BJ (cell line): ENCODE measurements at places on chromosomes 11 and 22. TPM values are rescaled to one million over a fixed set of nuclear protein-coding genes. Genes with fewer than 3 reads are reported as not detected.

Gene C11orf42
- not detected in 2 replicates for polyA plus RNA-seq

Gene PGA4
- polyA plus RNA-seq: not detected in 2 replicates

Gene P4HA3
- 13.5 and 14.1 TPM in 2 replicates for polyA plus RNA-seq

Gene FAM111B
- polyA plus RNA-seq: 0.76 and 1.9 TPM in 2 replicates

Gene KCNK4
- polyA plus RNA-seq: 0.05 TPM in 1 of 2 replicates, not detected in the other

Gene RCOR2
- polyA plus RNA-seq: 1.6 and 2.5 TPM in 2 replicates

DNA sequence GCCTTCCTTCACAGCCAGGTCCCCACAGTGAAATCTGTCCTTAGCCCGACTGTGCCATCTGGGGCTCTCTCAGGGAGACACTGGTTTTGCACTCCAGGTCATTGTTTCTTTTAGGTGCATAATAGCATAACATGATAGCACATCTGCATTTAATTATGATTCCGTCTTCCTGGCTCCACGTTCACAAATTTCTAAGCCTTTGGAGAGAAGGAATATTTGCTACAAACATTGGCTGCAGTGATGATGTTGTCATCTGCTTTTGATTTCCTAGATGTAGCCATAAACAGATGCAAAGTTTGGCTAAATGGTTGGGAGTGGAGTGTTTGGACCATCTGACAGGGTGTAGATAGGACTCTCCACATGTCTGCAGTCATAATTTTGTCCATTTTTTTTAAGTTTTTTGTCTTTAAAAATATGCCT, 12.0 kb upstream of the CAT start:
- peak; percentile 94 for DNase-seq

GRCh38 chr22:50529416-50529896, 356 bp downstream of the TYMP start:
- no peak for DNase-seq

GRCh38 chr11:65591939-65592857, 3.4 kb downstream of the KCNK7 start:
- DNase-seq: no peak

DNA sequence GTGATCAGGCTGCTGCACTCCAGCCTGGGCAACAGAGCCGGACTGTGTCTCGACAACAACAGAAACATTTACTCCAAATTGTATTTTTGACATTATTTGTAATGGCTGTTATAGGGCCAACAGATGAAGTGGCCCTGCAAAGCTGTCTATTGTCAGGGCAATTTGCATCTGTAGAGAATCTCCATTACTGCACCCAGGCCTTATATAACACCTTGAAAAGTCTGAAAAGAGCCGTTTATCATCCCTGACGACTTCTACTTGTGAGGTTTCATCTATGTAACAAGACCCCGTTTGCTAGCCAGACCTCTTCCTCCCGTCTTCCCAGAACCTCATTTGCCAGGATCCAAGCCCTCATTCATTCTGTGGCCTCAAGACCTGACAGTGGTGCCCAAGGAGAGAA, 9.1 kb upstream of the CTTN start:
- DNase-seq: no peak

DNA sequence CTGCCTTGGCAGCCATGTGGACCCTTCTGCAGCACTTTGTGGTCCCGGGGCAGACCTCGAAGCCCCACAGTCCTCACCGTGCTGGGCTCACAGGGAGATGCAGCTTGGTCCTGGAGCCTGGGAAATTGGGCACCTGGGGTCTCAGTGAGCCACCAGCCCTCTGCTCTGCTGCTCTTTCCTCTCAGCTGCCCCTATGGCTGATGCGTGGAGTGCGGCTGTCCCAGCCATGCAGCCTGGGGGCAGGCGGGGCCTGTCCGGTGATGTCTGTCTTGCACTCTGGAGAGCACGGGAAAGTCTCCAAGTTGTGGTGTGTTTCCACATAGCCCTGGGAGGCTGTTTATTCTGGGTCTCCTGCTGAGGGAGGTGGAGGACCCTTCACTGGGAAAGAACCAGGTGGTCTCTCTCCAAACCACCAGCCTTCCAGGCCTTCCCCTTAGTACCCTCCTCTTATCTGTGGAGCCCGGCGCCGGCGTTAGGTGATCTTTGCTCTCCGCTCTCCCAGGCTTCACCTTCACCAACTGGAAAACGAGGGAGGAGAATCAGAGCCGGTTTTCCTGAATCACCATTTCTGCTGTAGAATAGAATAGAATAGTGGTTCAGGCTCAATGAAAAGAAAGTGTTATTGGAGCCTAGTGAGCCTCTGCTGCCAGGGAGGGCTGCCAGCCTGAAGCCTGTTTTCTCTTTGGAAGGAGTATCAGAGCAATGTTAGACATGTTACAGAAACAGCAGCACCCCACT, 41.2 kb upstream of the GRAMD4 start:
- no peak for DNase-seq

DNA sequence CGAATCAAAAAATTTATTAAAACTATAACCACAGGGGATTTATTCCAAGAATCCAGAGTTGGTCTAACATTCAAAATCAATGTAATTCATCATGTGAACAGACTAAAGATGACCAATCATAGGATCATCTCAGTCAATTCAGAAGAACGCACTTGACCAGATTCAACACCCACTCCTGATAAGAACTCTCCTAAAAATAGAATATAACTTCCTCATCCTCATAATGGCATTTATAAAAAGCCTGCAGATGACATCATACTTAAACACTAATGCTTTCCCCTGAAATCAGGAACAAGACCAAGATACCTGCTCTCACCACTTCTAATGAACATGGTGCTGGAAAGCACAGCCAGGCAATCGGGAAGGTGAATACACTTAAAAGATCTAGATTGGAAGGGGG, 10.5 kb upstream of the MUC2 start:
- DNase-seq: no peak

- DNase-seq: no peak
Observed at GRCh38 chr11:20026629-20027555, 133.4 kb downstream of the DBX1 start.

DNA sequence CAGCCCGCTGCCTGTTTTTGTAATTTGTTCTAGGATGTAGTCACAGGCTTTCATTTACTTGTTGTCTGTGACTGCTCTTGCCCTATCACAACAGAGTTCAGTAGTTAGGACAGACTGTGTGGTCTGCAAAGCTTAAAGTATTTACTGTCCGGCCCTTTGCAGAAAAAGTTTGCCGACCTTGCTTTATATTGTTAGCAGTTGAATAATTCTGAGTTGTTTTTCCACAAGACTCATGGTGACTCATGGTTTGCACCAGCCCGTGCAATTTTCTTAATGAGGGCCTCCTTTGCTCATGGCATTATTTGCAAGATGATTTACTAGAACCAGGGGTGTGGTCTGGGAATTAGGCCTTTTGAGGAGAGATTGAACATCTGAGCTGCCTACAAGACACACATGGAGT, 110.6 kb downstream of the SCN3B start:
- peak; percentile 89 for DNase-seq

- no peak for DNase-seq
Observed at GRCh38 chr11:61549177-61549576, 31.7 kb downstream of the SYT7 start.

- DNase-seq: no peak
Observed at GRCh38 chr11:3853899-3854659, 1.4 kb upstream of the STIM1 start.

- no peak for DNase-seq
Observed at GRCh38 chr11:125627236-125627910, 2.4 kb downstream of the CHEK1 start.

- DNase-seq: peak; percentile 81
Observed at GRCh38 chr22:19886605-19887255, 32.1 kb upstream of the GNB1L start.

DNA sequence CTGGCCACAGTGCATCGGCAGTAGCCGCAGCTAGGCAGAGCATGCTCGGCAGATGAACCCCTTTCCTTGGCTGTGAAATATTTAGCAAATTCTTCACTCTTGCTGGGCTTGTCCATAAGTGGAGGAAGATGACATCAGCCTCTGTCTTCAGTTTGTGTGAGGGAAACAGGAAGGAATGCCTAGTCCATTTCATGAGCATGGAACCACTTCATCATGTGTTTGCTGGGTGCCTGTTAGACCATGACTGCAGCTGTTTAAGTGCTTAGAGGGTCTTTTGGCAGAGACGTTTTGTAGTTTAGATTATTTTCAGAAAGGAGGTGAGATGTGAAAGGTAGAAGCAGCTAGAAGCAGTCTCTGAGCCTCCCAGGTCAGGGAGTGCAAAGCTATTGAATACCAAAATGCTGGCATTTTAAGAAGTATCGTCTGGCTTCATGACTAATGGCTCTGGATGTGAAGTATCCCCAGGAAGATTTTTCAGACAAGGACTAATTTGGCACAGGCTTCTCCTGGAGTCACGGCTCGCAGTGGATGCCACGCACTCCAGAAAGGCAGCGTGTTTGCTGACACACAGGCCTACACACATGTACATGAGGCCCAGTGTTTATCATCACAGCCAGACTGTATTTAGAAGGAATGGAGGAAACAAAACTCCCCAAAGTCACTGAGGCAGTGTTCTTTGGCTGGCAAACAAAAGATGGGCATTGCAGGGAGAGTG, 43.1 kb upstream of the GRAMD1B start:
- peak; percentile 61 for DNase-seq

- DNase-seq: no peak
Observed at GRCh38 chr11:98979205-98979604, 41.5 kb upstream of the CNTN5 start.
